ENCODE measurements at places on chromosomes 12 and 14.

DNA sequence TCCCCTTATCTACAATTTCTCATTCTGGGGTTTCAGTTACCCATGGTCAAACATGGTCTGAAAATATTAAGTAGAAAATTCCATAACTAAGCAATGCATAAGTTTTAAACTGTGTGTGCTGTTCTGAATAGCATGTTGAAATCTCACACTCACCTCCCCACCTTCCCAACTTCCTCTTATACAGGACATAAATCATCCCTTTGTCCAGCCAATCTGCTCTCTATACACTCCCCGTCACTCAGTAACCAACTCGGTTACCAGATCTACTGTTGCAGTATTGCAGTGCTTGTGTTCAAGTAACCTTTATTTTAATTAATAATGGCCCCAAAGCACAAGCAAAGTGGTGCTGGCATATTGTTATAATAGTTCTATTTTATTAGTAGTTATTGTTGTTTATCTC is 420.5 kb downstream of the GXYLT1 start:
- DNase-seq = no peak
- H3K4me3 ChIP-seq = no peak overlapping the region
- no peaks in the 10 kb centered on the region for H3K36me3 ChIP-seq
- H3K27me3 ChIP-seq = no peaks in the 10 kb centered on the region
- H3K27ac ChIP-seq = no peak overlapping the region

GRCh38 chr12:49288412-49288853 is 6.5 kb upstream of the PRPH start:
- H3K4me3 ChIP-seq = no peak overlapping the region
- H3K27me3 ChIP-seq = no peaks in the 10 kb centered on the region
- peaks cover 8% of the 10 kb centered on the region for H3K4me1 ChIP-seq
- no peaks in the 10 kb centered on the region for H3K36me3 ChIP-seq

DNA sequence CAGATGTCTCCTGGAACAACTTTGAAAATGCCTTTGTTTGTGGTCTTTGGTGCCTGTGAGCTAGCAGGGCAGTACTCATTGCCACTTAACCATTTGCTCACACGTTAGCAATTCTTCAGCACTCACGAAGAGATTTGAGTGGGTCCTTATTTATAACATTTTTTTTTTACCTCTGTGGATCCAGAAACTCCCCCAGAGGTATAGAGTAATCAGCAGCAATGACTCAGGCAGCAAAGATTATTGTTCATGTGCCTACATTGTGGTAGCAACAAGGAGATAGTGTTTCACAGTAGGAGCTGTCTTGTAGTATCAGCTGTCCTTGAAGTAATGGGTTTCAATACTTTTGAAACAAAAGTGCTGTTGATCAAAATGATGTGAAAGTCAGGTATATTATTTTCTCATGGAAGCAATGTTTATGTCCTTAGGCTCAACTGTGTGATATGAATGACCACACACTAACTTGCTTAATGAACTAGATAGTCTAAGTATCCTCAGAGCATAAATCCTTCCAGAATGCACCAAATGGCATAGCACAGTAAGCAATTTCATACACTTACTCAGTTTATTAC is 304.1 kb downstream of the EGLN3 start:
- DNase-seq = no peak
- no peaks in the 10 kb centered on the region for H3K36me3 ChIP-seq
- no peak overlapping the region for H3K4me3 ChIP-seq
- H3K27ac ChIP-seq = no peak overlapping the region
- no peaks in the 10 kb centered on the region for H3K27me3 ChIP-seq
- no peaks in the 10 kb centered on the region for H3K4me1 ChIP-seq

- no peaks in the 10 kb centered on the region for H3K27me3 ChIP-seq
- no peak for DNase-seq
- H3K4me3 ChIP-seq = no peak overlapping the region
- H3K4me1 ChIP-seq = no peaks in the 10 kb centered on the region
Observed at GRCh38 chr14:90851327-90852036, 35.3 kb upstream of the TTC7B start.

DNA sequence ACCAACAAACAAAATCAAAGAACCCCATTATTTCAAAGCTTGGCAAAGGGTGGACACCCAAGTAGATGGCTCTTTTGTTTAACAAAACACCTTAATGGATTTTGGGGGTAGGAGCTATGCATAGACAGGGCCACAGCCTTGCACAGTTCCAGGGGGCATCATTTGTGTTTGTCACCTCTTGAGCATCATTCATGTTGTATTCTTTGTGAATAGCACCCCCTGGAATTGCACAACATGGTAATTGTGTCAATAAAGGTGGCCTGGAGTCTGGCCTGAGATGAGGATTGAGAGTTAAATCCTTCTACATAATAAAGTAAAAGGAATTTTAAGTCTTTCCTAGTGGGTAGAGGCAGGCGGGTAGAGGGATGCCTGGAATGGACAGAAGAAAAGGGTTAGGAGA is 3.3 kb upstream of the FRS2 start:
- no peak overlapping the region for H3K27ac ChIP-seq
- H3K4me3 ChIP-seq = no peak overlapping the region
- no peaks in the 10 kb centered on the region for H3K36me3 ChIP-seq
- no peak for DNase-seq

GRCh38 chr14:21343035-21343794 is 40.6 kb downstream of the SUPT16H start:
- H3K36me3 ChIP-seq = no peaks in the 10 kb centered on the region
- no peak overlapping the region for H3K27ac ChIP-seq
- no peak for DNase-seq

DNA sequence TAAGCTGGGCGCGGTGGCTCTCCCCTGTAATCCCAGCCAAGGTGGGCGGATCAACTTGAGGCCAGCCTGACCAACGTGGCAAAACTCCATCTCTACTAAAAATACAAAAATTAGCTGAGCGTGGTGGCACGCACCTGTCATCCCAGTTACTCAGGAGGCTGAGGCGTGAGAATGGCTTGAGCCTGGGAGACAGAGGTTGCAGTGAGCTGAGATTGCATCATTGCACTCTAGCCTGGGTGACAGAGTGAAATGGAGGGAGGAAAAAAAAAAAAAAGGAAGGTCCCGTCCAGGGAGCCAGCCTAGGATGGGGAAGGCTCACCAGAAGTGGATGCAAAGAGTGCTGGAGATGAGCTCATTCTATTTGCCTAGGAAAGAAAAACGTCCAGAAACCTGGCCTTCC is 1.9 kb upstream of the CD27 start:
- H3K36me3 ChIP-seq = no peaks in the 10 kb centered on the region
- H3K4me1 ChIP-seq = peaks cover 10% of the 10 kb centered on the region
- no peaks in the 10 kb centered on the region for H3K27me3 ChIP-seq
- DNase-seq = no peak
- no peak overlapping the region for H3K4me3 ChIP-seq

DNA sequence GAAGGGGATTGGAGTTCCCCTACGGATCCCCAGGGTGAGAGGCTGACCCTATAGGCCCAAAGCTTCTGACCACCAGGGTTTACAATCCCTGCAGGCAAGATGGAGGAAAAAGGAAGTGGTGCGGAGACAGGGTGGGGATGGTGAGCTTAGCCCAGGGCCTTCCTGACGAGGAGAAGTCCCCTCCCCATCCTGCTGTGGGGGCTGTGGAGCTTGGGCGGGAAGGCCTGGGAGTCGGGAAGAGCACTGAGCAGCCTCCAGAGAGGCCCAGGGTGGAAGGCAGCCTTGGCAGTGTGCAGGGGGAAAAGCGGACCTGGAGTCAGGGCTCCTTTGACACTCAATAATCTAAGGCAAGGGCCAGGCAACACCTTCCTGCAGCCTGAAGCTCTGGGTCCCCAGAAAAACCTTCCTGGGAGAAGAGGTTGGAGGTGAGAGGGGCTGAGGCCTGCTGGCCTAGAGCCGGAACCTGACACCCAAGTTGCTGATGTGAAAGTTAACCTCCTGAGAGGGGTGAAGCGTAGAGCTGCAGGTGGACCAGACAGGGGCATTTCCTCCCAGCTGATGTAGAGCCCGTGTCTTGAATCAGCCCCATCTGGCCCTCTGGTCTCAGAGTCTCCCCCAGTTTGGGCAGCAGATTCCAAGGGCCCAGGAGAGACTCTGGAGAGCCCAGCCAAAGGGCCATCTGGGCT is 6.0 kb downstream of the HDAC7 start:
- DNase-seq = no peak
- no peaks in the 10 kb centered on the region for H3K27me3 ChIP-seq
- H3K4me3 ChIP-seq = peak overlapping the region; percentile 51
- peak overlapping the region; percentile 99 for H3K27ac ChIP-seq
- no peaks in the 10 kb centered on the region for H3K36me3 ChIP-seq
- peaks cover 91% of the 10 kb centered on the region for H3K4me1 ChIP-seq

DNA sequence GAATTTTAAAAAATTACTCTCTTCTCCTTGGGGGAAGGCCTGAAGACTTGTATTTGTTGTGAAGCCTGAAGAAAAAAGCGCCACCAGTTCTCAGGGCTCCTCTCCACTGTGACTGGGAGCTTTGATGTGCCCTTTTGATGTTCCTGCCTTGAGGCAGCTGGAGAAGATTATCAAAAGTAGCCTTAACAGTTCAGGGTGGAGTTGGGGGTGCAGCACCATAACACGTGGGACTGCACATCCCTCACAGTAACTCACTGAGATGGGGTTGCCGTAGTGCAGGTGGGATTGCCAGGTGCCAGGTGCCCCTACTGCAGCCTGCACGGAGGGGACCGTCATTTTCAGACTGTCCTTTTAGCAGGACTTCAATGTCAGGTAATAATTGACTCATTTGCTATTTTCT is 474.1 kb downstream of the ETNK1 start:
- H3K27ac ChIP-seq = no peak overlapping the region
- no peaks in the 10 kb centered on the region for H3K4me1 ChIP-seq
- DNase-seq = no peak
- no peaks in the 10 kb centered on the region for H3K36me3 ChIP-seq
- H3K4me3 ChIP-seq = no peak overlapping the region

DNA sequence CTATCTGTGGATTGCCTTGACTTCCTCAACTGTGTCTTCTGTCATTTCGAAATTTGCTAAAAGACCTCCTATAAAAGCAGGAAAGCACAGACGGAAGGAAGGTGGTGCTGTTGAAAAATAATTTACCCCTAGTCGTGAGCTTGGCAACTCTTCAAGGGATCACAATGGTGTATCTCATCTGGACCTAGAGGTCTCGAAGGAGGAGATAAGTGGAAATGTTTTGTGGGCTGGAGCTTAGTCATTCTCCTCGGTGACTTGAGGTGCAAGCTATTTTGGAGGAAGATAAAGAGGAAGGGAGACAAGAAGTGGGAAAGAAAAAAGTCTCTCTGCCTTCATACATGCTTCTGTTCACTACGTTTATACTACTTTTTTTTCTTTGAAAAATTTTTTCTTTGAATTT is 89.9 kb downstream of the FLRT2 start:
- no peak for DNase-seq
- H3K36me3 ChIP-seq = peaks cover 25% of the 10 kb centered on the region

DNA sequence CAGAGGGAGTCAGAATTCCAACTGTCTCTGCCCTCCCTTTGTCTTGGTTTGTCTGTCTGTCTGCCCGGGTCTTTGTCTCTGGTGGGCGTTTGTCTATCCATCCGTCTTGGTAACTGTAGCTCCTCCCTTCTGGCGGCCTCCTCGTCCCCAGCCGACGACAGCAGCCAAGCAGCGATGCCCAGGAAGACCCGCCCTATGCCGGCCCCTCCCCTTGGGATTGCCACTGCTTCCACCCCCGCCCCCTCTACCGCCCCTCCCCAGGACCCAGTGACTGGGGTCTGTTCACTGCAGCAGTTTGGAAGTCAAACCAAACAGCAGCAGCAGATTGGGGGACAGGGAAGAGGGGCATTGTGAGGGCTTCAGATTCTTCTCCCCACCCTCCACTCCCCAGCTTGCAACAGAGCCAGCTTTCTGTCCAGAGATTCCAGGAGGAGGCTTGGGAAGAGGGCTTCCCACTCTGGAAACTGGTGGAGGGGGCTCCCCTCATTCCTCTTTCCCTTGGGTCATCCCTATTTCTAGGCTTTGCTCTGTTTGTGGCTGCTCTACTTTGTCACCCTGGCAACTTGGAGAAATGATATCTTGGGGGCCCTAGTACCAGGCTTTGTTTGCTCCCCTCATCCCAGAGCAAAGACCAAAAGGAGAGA is 2.4 kb upstream of the RARG start:
- H3K4me3 ChIP-seq = no peak overlapping the region
- H3K36me3 ChIP-seq = no peaks in the 10 kb centered on the region
- DNase-seq = no peak

DNA sequence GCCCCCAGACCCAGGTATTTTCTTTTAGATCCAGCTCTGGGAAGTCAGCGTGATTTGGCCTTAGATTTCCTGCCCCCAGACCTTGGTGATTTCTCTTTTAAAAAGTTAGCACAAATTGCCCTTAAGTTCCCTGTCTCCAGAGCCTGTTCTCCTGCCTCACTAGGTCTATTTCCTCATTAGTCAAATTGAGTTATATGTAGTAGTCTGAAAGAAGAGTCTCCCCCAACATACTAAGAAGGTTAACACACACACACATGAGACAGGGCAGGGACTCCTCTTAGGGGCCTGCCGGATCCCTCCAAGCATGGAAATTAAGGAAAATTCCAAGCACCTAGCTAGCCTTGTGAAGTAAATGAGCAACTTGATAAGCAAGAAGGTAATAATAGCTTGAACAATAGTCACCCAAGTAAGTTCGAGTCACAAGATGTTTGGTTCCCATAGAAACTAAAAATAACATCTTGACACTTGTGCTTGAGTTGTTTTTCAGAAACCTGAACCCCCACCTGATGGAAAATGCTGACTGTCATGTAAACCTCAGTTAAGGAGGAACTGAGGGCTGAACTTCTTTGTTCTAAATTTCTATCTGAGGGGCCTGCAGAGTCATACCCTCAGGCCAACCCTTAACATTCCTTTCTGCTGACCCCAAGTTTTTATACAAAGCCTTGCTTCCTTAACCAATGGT is 51.6 kb downstream of the CAND1 start:
- H3K27ac ChIP-seq = no peak overlapping the region
- no peaks in the 10 kb centered on the region for H3K27me3 ChIP-seq
- no peak for DNase-seq

DNA sequence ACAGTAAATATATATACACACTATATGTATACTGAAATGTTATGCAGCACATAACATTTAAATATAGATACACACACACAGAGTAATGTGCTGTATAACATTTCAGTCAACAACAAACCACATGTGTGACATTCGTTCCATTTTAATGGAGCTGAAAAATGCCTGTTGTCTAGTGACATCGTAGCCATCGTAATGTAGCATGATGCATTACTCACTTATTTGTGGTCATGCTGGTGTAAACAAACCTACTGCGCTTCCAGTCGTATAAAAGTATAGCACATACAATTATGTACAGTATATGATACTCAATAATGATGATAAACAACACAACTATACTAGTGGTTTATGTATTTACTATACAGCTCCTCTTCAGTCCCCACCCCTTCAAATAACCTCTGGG is 119.0 kb upstream of the SLC38A4 start:
- no peak overlapping the region for H3K27ac ChIP-seq
- H3K4me1 ChIP-seq = no peaks in the 10 kb centered on the region
- H3K36me3 ChIP-seq = no peaks in the 10 kb centered on the region
- DNase-seq = no peak
- no peak overlapping the region for H3K4me3 ChIP-seq

DNA sequence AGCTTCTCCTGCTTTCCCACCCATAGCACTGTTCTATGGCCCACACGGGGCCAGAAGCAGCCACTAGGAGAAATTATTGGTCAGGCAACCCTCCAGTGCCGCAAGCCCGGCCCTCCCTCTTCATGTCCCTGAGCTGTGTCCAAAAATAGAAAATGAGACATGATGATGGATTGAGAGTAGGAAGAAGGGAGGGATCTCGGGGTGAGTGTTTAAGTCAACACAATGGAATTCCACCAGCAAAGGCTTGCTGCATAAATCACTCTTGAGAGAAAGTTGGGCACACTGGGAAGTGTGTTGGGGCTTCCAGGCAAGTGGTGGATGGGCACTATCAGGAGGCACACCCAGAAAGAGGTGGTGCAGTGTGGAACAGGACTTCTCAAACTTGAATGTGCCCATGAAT is 94.2 kb downstream of the LLPH start:
- H3K4me1 ChIP-seq = peaks cover 4% of the 10 kb centered on the region
- H3K27me3 ChIP-seq = no peaks in the 10 kb centered on the region
- H3K36me3 ChIP-seq = no peaks in the 10 kb centered on the region
- no peak for DNase-seq
- no peak overlapping the region for H3K4me3 ChIP-seq

Data from esophagus squamous epithelium (tissue), 5 donors.